SJSA1 (cell line): ENCODE measurements at places on chromosomes 1 and 21. TPM values are rescaled to one million over a fixed set of nuclear protein-coding genes. Genes with fewer than 3 reads are reported as not detected.

GRCh38 chr1:240462766-240463395, 149.1 kb downstream of the GREM2 start:
- no peak for DNase-seq

DNA sequence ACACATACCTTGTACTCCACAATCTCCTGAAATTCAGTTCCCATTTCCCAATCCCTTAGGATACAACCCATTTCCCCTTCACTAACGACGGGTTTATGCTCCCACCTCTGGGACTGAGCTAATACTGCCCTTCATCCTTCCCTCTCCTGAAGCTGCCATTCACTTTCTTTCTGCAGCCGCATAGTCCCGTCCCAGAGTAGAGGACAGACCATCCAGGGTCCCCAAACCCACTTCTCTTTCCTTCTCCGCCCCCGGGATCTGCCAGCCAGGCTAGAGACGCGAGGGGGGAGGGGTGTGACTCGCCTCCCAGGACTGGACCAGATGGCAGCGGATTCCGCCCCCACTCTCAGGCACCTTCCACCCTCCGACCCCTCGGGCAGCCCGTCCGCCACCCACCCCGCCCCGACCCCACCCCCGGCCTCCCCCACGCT, 679 bp downstream of the ABL2 start:
- peak; percentile 58 for DNase-seq

DNA sequence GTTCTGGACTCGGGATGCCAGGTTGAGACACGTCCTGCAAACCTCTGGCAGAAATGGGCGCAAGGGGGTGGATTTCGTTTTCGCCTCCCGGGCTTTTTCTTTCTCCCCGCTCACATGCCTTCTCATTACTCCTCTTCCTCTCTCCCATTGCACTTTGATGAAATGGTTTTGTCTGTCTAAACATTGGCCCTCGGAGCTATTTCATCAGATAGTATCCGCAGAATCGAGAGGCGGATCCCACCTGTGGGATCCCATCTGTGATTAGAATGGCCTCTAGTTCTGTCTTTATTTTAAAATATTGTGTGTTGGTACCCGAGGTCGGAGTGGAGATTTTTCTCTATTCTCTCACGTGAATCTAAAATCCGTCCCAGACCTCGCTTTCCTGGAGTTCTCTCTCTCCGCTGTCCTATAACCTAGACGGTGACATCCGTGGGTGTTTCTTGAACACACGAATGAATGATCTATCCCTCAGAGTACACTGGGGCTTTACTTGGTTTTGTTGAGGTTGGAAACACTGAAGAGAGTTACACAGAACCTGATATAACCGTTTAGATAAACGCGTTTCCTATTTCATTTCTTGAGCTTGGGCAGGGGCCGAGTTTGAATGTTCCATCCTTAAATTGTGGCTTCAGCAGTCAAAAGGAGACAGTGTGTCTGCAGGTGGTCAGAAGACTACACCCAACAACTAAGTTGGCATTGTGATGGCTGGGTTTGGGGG, 2.0 kb downstream of the EDARADD start:
- no peak for DNase-seq

DNA sequence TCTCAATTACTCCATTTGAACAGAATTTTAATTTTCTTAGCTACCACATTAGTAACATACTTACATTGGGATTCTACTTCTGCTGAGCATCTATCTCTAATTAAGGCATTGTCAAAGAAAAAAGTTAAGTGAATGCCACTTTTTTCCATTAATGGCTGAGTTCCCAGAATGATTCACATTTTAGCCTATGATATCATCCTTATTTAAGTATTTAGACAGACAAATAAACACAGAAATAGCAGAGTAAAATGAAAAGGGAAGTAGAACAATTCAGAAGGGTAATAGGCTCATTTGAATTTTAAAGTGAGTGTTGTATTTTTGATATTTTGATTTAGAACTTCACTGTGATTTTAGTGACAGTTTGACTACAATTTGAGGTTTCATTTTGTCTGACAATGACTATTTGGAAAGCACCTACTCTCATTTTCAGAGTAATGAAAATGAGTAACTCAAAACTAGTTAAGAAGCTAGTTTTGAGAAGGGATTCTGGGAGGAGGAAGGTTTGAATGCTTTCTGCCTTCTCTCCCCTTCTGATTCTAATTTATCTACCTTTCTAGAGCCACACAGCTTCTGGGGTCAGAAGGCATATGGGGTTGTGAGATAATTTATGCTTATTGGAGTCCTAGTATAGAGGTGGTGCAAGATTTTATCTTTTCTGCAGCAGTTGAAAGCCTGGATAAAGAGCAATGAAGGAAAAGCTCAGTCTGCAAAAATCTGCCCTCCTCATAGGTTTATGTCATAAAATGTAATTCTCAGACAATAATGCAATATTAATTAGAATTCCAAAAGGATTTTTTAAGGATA, 15.5 kb downstream of the LYPLAL1 start:
- DNase-seq = peak; percentile 76

- DNase-seq = no peak
Measured at GRCh38 chr1:77220687-77221463, 1.6 kb upstream of the PIGK start.

GRCh38 chr1:175742790-175743459, 470 bp downstream of the TNR start:
- DNase-seq = no peak

GRCh38 chr1:212106286-212106792, 70.8 kb downstream of the DTL start:
- DNase-seq = no peak

DNA sequence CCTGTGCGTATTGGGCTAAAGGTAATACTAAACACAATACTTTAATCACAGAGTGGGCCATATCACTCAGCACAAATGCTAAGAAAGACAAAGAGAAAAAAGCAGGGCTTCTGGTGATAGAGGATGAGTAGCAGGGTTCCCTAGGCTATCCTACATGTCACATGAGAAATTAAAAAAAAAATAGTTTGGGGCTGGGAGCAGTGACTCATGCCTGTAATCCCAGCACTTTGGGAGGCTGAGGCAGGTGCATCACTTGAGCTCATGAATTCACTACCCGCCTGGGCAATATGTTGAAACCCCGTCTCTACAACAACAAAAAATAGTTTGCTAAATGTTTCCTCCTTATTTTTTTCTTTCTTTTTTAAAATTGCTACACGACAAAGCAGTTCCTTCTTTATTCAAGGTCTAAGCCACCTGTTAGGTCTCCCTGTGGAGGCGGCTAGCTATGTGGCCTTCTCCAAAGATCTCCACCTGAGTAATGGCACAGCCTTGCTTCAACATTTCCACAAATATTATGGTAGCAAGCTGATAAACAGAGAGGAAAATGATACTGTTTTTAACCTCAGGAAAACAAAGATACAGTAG, 1.5 kb downstream of the ENSA start:
- no peak for DNase-seq

DNA sequence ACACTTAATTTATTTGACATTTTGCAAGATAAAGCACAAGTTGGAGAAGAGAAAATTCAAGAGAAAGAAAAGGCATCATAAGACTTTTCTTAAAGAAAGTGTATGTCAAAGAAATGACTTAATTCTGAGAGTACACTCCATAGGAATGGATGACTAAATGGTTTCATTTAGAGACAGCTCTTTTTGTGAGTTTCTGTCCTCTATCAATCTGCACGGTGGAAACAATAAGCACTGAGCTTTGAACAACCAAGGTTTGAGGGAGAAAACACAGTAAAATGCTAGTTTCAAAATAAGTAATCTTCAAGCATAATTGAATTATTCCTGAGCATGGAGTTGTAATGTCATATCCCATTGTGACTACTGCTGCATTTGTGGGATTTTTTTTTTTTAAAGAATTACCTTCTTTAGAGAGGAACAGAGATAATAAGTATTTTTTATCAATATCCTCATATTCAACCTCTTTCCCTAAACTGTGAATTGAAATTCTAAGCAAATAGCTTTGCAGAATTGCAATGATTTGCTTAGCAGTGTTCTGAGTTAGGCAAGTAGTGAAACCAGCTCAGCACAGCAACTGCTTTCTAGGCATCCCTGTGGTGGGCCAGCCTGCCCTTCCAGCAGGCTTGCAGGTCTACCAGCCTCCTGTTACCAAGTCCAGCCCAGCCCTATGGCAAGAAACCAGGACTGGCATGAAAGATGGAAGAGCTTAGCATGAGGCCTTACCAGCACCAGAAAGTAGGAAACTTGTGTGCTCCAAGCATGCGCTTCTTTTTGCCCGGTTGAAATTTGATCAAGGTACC, 38.2 kb downstream of the KCNJ6 start:
- DNase-seq = no peak

DNA sequence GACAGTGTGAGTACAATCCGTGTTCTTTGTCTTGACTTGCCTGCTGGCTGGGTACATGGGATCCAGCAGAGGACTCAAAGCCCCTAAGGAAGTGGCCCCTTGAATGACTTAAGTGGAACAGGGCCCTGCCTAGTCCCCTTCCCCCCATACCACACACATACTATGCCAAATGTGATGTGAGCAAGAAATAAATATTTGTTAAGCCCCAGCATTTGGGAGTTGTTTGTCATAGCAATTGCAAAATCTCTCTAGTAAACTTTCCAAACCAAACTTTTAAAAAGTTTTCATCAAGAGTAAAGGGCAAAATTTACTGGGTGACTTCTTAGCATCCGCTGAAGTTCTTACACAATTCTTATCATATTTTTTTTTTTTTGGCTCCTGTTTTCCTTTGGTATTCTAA, 32.5 kb upstream of the CACHD1 start:
- DNase-seq = no peak

DNA sequence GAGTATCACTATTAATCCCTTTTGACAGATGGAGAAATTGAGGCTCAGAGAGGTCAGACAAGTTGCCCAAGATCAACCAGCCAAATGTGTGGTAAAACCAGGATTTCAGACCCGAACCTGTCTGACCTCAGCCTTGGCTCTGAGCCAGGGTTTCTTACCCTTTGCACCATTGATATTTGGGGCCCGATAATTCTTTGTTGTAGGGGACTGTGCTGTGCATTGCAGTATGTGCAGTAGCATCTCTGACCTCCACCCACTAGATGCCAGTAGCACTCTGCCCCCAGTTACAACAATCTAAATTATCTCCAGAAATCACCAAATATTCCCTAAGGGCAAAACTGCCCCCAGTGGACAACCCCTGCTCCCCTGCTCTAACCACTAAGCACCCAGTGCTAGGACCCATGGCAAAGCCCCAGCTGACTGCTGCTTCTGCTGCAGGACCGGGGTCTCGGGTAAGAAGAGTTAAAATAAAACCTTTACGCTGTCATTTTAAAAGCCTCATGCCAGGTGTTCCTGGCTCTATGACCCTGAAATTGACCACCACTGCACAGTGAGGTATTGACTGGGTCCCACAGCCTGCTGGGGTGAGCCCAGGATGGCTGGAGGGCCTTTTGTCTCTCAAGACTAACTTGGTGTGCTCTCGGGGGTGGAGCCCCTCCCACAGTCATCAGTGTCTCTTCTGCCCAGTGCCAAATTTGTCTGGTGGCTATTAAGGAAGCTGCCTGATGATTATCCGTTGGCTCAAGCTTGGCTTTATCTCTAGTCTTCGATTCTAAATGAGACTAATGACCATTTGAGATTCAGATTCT, 5.6 kb upstream of the MAN1C1 start:
- no peak for DNase-seq

DNA sequence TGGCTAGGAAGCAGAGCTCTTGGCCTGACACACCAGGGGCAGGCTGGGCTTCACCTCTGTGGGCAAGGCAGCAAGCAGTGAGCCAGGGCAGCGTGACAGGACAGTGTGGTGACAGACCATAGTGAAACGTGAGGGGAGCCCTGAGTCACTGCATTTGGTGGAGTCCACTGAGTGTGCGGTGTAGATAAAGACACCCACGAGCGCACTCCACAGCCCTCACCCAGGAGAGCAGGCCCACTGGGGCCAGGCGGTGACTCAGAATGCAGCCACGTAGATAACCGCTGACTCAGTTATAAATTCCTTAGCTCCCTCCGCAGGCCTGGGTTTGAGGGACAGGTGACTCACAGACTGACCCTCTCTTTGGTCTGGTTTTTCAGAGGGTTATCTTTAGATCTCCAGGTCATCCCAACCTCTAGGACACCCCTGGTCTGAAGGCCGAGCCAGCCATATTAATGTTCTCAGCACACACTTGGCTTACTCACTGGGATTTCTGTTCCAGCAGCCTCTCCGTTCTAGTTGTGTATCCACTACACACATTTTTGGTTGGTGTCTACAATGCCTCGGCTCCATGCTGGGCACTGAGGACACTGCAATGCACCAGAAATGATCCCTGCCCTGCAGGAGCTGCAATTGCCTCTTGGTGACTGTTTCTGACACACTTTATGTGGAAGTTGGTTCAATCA, 90.2 kb upstream of the TSPAN2 start:
- DNase-seq = peak; percentile 95

GRCh38 chr1:20521960-20522861, 14.3 kb upstream of the MUL1 start:
- DNase-seq = peak; percentile 82

- no peak for DNase-seq
Measured at GRCh38 chr1:12014141-12014991, 4.9 kb upstream of the MIIP start.

DNA sequence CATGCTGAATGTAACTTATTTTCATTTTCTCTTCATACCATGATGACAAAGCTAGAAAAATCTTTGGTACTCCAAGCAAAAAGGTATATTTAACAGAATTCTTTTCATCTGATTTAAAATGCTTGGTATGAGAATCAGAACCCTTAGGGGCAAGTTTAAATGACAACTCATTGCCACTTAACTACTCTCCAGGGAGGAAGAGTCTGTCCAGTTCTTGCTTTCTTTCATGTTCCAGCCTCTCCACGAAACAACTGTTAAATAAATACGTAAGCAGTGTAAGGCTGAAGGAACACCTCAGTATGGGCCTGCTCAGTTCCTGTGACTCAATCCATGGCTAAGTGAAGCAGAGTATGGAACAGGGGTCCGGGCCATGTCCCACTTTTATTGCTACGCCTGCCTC, 1.6 kb downstream of the LCE2A start:
- DNase-seq = no peak

- DNase-seq = peak; percentile 74
Measured at GRCh38 chr1:243917863-243918565, 68.0 kb upstream of the AKT3 start.

DNA sequence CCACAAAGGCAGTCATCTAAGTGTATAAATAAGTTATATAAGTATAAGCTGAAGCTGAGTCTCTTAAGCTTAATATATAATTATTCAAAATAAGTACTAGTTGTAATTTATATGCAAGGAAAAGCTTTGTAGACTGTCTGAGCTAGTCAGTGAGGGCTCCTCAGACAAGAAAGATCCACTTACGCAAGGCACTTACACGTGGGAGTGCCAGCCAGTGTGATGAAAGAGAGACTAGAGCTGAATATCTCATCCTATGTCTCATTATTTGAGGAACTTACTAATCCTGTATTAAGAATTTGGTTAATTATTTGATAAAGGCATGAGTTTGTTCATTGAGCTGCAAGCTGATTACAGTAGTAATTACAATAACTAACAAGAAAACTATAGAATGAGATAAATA, 146.9 kb downstream of the PDE4B start:
- DNase-seq = no peak

- no peak for DNase-seq
Measured at GRCh38 chr1:48187969-48188563, 34.5 kb upstream of the SLC5A9 start.

The KRTAP21-2 gene
- total RNA-seq = not detected in 2 replicates

The ASPM gene
- 62.2 and 77.2 TPM in 2 replicates for total RNA-seq

The WNT9A gene
- 1.6 and 3.7 TPM in 2 replicates for total RNA-seq

The KLHDC9 gene
- total RNA-seq = not detected in 2 replicates

The CCDC27 gene
- not detected in 2 replicates for total RNA-seq

The KIF1B gene
- 26.8 and 33.3 TPM in 2 replicates for total RNA-seq

The ZYG11A gene
- total RNA-seq = 1.2 and 2.1 TPM in 2 replicates

The LCE1B gene
- not detected in 2 replicates for total RNA-seq

The GABRD gene
- total RNA-seq = not detected in 2 replicates
